Cerebellum (tissue), 4 donors: ENCODE measurements at places on chromosomes 6 and 20. TPM values are rescaled to one million over a fixed set of nuclear protein-coding genes. Genes with fewer than 3 reads are reported as not detected.

Gene PRDM13
- total RNA-seq: 4.7 TPM

DNA sequence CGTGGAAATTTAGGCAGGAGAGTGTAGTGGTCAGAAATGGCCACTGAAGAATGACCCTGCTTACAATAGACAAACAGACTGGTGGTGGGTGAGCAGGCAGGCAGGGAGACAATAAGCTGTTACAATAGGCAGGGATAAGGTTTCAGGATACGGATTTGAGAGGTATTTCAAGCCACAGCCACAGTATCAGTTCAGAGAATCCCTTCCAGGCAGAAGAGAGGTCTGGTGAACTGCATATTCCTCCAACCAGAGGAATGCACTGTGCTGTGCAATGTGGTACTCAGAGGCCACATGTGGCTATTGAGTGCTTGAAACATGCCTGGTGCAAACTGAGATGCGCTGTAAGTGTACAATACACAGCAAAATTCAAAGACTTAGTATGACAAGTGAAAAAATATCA lies 20.6 kb downstream of the RMND1 start:
- DNase-seq: no peak

- no peak for DNase-seq
Observed at GRCh38 chr6:7050004-7050403, 57.8 kb upstream of the RREB1 start.

GRCh38 chr6:143536461-143536865 lies 24.9 kb upstream of the FUCA2 start:
- peak; percentile 20 for DNase-seq

DNA sequence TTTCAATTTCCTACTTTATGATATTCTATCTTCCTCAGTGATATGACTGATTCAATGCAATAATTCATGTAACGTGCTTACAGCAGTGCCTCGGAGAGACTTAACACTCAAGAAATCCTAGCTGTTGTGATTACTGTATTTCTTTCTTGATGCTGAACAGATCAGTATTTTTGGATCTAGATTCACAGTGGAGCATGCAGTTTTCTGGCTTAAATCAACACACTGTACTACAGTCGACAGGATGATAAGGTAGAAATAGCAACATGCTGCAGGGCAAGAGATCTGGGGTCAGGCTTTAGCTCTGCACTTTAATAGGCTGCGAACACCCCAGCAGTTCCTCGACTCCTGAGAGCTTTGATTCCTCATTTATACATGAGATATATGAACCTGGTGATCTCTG lies 161.0 kb downstream of the AIG1 start:
- DNase-seq: no peak

GRCh38 chr6:63636518-63637021 lies 968 bp downstream of the PHF3 start:
- peak; percentile 54 for DNase-seq

- DNase-seq: no peak
Observed at GRCh38 chr20:48965189-48965910, 43.8 kb downstream of the ARFGEF2 start.

Gene HLA-C
- total RNA-seq: 10.1 TPM

Gene GNRH2
- not detected for total RNA-seq

Gene HLA-DQB1
- total RNA-seq: not detected

DNA sequence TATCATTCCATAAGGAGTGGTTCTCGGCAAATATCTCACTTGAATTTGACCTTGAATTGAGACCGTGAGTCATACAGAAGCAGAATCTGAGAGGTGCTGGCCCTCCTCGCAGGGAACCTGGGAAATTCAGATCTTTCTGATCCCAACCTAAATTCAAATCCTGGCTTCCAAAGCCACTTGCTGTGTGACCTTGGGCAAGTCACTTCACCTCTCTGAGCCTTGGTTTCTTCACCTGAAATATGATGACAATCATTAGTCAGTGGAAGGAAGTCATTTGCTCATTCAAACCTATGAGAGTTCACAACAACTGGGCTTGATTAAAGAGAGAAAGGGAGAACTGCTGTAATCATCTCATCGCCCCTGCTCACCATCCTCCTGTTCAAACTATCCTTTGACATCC lies 7.2 kb downstream of the BPIFA3 start:
- no peak for DNase-seq

DNA sequence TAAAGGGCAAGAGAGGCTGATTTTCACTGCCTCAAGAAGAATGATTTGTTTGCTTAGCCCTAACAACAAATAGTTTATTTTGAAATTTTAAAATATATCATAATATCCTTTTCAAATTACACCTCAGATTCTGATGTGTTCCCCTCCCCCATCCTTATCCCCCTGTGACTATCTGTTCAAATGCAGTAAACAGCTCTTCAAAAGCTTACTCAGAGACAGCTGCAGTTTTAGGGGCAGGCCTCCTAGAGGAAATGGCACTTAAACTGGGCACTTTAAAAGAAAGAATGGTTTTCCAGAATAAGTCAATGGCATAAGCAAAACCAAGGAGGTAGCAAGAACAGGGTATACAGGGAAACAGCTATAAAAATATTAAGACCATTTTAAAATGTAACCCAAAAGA lies 118.6 kb upstream of the UST start:
- no peak for DNase-seq

GRCh38 chr6:139981768-139982181 lies 607.3 kb upstream of the CITED2 start:
- DNase-seq: no peak

Gene SULF2
- 22.6 TPM for total RNA-seq

DNA sequence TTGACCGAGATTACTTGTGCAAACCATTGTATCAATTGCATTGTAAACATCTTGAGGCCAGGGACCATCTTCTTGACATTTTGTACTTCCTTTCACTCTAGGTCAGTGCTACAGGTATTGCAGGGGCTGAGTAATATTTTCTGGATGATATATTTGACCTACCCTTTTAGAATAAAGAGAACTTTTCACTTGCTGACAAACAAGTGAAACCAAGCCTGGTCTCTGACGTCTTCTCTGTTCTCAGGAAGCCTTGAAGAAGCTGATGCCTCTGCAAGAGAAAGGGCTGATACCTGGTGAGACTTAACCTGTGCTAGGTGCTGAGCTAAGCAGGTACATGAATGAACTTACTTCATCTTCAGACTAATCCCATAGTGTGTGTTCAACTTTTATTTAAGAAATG lies 60.5 kb upstream of the GGTLC1 start:
- no peak for DNase-seq

Gene DDX39B
- total RNA-seq: 245 TPM

DNA sequence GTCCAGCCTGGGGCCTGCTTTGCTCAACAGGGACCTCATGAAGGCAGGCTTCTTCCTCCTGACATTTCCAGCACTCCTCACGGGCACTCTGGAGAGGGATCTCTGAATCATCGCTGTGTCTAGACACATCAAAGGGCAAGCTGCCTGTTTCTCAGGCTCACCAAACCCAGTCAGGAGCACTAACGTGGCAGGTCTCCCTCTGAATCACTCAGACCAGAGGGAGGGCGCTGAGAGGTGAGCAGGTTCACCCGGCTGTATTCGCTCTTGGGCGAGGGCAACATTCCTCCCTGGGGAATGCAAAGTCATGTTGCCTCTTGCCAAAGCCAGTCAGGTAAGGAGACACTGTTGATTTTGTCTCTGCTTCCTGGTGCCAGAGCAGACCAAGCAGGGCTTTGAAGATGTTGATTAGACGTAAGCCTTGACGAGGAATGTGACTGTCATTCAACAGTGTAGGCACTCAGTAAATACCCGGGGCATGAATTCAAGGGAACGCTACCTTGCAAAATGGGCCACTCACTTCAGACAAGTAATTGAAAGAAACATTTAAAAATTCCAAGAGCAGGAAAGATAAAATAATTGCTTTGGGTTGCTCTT lies 50.1 kb downstream of the CYP24A1 start:
- DNase-seq: no peak

Gene SCUBE3
- total RNA-seq: 2.5 TPM

Gene GSTA2
- total RNA-seq: not detected

Gene MLIP
- 6.3 TPM for total RNA-seq

DNA sequence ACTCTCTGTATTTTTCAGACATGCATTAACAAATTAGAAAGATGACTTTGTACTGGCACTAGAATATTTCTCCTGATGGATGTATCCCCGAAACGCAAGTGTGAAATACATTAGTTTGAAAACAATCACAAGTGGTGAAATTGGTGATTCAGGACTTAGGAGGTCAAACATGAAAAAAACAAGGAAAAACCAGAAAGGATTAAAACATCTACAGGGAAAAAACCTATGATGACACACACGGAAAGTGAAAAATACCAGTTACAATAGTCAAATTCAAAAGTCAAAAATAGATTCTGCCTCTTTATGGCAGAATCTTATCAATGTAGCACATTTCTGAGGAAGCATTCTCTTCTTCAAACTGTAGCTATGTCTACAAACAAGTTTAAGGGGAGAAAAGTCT lies 129.0 kb upstream of the SGK1 start:
- DNase-seq: no peak

- no peak for DNase-seq
Observed at GRCh38 chr20:32647606-32648005, 26.1 kb downstream of the C20orf203 start.

GRCh38 chr6:65646544-65646943 lies 60.5 kb downstream of the EYS start:
- DNase-seq: no peak

DNA sequence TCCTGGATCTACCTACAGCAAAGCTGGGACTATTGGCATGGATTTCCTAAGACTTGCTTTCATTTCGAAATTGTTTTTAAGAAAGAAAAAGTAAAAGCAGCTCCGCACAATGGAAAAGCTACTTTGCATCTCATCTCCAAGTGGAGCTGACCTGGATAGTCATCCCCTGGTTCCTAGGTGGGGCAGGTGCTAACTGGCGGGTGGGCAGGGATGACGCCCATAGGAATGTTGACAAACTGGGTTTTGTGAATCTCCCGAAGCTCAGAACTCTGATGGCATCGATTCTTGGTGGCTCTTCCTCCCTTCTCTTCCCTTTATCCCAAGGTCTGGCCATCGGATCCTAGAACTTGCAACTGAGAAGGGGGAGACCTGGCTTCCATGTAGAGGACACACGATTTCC lies 12.4 kb upstream of the EZR start:
- no peak for DNase-seq

GRCh38 chr6:25486550-25486949 lies 165.5 kb upstream of the SCGN start:
- DNase-seq: no peak

GRCh38 chr6:66103354-66103753 lies 396.3 kb upstream of the EYS start:
- DNase-seq: no peak

GRCh38 chr20:63701329-63702035 lies 5.0 kb downstream of the TNFRSF6B start:
- DNase-seq: no peak

- no peak for DNase-seq
Observed at GRCh38 chr6:15023448-15023847, 222.4 kb upstream of the JARID2 start.

DNA sequence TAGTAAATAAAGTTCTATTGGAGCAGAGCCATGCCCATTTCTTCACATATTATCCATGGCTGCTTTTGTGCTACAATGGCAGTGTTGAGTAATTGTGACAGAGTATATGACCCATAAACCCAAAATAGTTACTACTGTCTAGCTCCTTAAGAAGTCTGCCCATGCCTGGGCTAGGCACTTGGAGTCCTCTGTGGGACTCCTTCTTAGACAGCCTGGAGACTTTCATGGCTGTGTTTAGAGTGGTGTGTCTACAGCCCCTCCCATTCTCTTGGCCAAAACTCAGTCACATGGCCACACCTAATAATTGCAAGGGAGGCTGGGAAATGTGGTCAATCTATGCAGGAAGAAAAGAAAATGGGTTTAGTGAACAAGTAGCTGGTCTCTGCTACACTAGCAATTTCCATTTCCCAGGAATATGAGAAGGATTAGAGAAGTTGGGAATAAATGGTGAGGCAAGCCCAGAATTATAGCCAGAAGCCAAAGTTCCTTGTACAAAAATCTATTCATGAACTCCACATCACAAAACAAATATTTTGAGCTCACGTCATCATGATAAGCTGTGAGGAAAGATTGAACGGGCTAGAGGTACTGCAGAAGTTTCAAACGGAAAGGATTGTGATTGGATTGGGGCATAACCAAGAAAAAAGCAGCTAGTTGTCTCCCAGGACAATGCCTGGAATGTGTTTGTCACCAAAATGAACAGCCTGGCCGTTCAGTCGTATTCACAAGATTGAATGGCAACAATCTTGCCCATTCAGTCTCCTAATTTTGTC lies 251.8 kb upstream of the PLN start:
- DNase-seq: no peak
